H7 (cell line): ENCODE measurements at places on chromosomes 1 and 21. TPM values are rescaled to one million over a fixed set of nuclear protein-coding genes. Genes with fewer than 3 reads are reported as not detected.

The PLEKHA6 gene
- 3.0 and 5.1 TPM in 2 replicates for total RNA-seq

The CD1D gene
- total RNA-seq: 5.9 and 6.4 TPM in 2 replicates

The ETV3L gene
- 0.74 and 1.1 TPM in 2 replicates for total RNA-seq

The AMPD1 gene
- 0.10 TPM in 1 of 2 replicates, not detected in the other for total RNA-seq

The C8B gene
- total RNA-seq: not detected in 2 replicates

The ARHGEF10L gene
- total RNA-seq: 54.8 and 76.9 TPM in 2 replicates

The TRABD2B gene
- 2.0 and 4.4 TPM in 2 replicates for total RNA-seq

The PTGER3 gene
- 0.03 and 0.11 TPM in 2 replicates for total RNA-seq

The ANKRD35 gene
- total RNA-seq: 0.22 and 0.52 TPM in 2 replicates
